ENCODE measurements at places on chromosomes 4 and X.

- no peak for DNase-seq
These were observed 832.4 kb upstream of the PCDH10 start for GRCh38 chr4:132316738-132317137.

DNA sequence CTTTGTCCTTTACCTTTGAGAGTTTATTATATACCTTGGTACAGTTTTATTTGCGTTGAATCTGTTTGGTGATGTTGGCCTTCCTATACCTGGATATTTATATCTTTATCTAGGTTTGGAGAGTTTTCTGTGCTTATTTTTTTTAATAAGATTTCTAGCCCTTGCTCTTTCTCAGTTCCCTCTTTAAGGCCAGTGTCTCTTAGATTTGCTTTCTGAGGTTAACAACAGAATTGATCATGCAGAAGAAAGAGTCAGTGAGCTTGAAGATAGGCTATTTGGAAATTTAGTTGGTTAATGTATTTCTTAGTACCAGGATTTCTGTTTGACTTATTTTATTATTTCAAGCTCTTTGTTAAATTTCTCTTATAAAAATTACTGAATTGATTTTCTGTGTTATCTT is 12.7 kb upstream of the TAF7L start:
- no peak for DNase-seq

DNA sequence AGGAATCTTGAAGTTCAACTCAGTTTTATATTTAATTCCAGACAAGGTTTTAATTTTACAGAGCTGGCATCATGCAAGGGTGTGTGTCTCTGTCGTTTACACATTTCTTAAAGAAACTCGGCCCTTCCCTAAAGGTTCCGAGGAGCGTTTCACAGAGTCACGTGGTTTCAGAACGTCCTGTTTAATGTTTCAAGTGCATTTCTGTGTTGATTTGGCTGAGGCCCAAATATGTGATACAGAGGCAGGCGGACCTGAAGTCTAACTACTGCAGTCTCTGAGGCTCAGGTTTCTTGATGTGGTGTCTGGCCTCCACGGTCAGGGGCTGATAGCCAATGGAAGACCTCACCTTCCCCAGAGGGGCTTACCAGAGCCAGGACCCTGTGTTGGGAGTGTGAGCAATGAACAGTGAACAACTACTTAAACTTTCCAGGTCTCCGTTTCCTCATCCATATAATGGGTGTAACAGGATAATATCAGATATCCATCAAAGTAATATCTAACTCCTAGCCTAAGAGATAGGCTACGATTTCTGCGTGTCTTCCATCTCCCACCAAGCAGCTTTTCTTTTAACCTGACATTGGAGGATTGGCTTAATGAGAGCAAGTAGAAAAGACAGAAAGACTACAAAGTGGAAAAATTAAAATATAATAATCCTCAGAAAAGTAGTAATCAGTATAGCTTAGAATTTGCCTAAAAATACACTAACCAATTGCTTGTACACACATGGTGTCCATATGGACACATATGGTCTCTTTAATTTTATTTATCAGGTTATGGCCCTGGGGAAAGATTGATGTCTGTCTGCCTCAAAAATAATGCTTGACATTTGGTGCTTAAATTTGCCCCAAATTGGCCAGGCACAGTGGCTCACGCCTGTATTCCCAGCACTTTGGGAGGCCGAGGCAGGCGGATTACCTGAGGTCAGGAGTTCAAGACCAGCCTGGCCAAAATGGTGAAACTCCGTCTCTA is 50.0 kb upstream of the TRIM2 start:
- no peak for DNase-seq

- DNase-seq, result no peak
These were observed 331.8 kb upstream of the TENM3 start for GRCh38 chr4:181911420-181911819.

DNA sequence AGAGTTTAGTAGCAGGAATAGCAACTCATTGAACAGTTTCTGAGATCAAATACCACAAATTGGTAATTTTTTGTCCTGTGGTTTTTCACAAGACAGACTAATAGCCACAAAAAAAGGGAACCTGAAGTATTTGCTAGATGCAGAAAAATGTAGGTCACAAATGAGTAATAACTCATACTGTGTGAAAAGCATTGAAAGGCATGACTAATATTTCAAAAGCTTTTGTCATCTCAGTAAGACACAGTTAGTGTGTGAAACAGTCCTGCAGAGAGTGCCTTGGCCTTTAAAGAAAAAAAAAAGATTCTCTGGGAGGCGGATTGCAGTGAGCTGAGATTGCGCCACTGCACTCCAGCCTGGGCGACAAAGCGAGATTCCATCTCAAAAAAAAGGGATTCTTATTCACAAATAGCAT is 31.4 kb upstream of the SLC25A31 start:
- DNase-seq, result no peak
